ENCODE measurements at places on chromosomes 5 and 9.

- no peak for DNase-seq
Measured at GRCh38 chr5:127555826-127556225, 38.4 kb downstream of the PRRC1 start.

- no peak for DNase-seq
Measured at GRCh38 chr9:78479441-78479840, 182.5 kb downstream of the PSAT1 start.

DNA sequence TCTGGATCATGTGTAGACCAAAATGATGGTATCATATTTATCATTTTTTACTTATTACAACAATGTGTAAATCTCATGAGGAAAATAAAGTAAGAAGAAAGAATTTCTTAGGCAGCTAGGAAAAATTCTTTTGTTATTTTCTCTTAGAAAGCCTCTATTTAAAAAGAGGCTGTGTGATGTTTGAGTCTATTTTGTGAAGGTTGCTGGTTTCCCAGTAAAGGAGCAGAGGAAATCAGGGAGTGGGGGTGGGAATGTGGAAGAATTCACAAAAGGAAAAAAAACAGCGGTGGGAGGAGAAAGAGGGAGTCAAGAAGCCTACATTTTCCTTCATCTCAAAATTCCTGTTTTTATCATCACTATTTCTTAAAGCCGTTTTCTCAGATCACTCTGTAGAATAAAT is 20.1 kb downstream of the PTCH1 start:
- no peak for DNase-seq

- peak; percentile 75 for DNase-seq
Measured at GRCh38 chr5:16557477-16557876, 59.3 kb downstream of the RETREG1 start.

GRCh38 chr9:116608064-116608463 is 79.0 kb upstream of the TRIM32 start:
- no peak for DNase-seq

DNA sequence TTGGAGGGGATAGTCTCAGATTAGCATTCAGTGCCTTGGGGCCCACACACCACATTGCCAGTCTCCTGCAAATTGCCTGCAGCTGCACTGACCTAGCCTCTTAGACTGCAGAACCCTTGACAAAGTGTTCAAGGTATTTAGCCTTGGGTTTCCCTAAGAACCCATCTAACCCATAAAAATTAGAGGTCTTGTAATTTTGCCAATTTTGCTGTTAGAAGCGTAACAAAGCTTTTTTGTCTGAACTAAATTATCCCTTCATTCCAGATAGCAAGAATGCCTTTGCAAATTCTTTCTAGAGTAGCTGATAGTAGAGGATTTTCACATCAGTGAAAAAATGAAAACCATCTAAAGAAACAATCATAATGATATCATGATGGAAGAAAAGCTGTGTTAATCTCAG is 74.0 kb upstream of the CCNG1 start:
- DNase-seq, result no peak

GRCh38 chr5:179975713-179976134 is 68.0 kb upstream of the TBC1D9B start:
- no peak for DNase-seq
